ENCODE measurements at places on chromosomes 11 and 22. TPM values are rescaled to one million over a fixed set of nuclear protein-coding genes. Genes with fewer than 3 reads are reported as not detected.

SCN3B gene
- 0.56 TPM for total RNA-seq

OR6A2 gene
- not detected for total RNA-seq

SULT4A1 gene
- total RNA-seq, result 0.51 TPM

FGF4 gene
- not detected for total RNA-seq

ANO5 gene
- 68.9 TPM for total RNA-seq

MB gene
- total RNA-seq, result 19,506 TPM

IGLL5 gene
- not detected for total RNA-seq

TNNI2 gene
- total RNA-seq, result not detected

SYT13 gene
- total RNA-seq, result 6.4 TPM

NCR3LG1 gene
- 0.56 TPM for total RNA-seq

GAL3ST1 gene
- total RNA-seq, result 0.27 TPM

H19 gene
- 420 TPM for total RNA-seq

CELSR1 gene
- 7.6 TPM for total RNA-seq

OR5P2 gene
- not detected for total RNA-seq

APOC3 gene
- total RNA-seq, result 0.46 TPM

C22orf42 gene
- total RNA-seq, result not detected

LRRN4CL gene
- total RNA-seq, result 3.8 TPM

BTBD18 gene
- total RNA-seq, result not detected

NRXN2 gene
- total RNA-seq, result 0.86 TPM

SLC35E4 gene
- 4.1 TPM for total RNA-seq

OMP gene
- total RNA-seq, result not detected

CD3G gene
- not detected for total RNA-seq

SMIM38 gene
- not detected for total RNA-seq

OR5AK2 gene
- not detected for total RNA-seq

ZNF280A gene
- total RNA-seq, result not detected

OLFML1 gene
- total RNA-seq, result 6.5 TPM

SCGB1A1 gene
- total RNA-seq, result not detected

OR51E2 gene
- total RNA-seq, result 0.13 TPM

DEPDC7 gene
- total RNA-seq, result 0.32 TPM

PATE2 gene
- total RNA-seq, result not detected

OR5AS1 gene
- not detected for total RNA-seq

PANX2 gene
- total RNA-seq, result 0.43 TPM

All from Right ventricle myocardium superior (tissue), 1 donor.